ENCODE measurements at places on chromosomes 1 and 21.

GRCh38 chr21:43971201-43971991 is 40.7 kb upstream of the TRAPPC10 start:
- no peak for DNase-seq

DNA sequence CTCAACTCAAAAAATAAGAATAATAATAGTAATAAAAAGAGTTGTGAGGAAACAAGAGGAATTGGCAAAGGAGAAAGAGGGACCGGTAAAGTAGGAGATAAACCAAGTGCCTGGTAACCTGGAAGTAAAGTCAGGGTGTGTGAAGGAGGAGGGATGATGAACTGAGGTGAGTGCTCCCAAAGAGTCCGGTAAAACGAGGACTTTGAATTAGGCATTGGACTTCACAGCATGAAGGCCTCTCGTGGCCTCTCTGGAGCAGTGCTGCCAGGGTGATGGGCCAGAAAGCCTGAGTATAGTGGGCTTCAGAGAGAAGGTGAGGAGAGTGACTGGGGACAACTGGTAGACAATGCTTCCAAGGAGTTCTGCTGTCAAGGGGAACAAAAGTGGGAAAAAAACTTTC is 17.6 kb downstream of the RPL11 start:
- DNase-seq: no peak

- no peak for DNase-seq
These were observed 4.2 kb downstream of the SCNN1D start for GRCh38 chr1:1284221-1285101.

- DNase-seq: no peak
These were observed 13.1 kb downstream of the IQGAP3 start for GRCh38 chr1:156559086-156559796.

DNA sequence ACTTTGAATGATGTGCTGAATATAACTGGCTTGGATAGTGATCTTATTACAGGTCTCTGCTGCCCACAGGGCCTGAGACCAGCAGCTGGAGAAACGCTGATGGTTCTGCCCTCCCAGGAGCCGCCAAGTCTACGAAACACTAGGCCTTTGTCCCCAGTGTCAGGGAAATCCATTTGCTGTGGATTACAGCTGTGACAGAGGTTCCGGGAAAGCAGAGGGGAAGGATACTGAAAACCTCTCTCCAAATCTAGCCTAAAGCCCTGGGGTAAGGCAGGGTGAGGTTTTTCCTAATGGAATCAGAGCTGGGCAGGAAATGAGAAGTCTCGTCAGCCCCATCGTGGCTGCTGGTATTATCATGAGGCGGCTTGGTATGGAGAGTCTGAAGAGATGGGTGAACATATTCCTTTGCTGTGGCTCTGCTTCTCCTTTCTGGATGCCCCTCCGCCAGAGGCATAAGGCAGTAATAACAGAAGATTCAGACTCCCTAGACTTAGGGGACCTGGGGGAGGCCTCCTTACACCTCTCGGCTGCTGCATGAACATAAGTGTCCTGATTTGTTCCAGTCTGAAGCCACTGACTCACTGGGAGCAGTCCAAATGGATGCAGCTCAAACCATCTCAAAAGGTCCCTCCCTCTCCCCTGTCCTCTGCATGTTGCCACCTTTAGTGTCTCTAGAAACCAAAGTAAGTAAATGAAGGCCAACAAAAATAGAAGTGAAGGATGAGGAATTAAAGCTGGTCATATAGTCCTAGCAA is 48.1 kb downstream of the PHC2 start:
- no peak for DNase-seq

- no peak for DNase-seq
These were observed 128.2 kb upstream of the HOOK1 start for GRCh38 chr1:59686574-59686973.

- DNase-seq: no peak
These were observed 3.3 kb downstream of the C21orf58 start for GRCh38 chr21:46320331-46320801.

DNA sequence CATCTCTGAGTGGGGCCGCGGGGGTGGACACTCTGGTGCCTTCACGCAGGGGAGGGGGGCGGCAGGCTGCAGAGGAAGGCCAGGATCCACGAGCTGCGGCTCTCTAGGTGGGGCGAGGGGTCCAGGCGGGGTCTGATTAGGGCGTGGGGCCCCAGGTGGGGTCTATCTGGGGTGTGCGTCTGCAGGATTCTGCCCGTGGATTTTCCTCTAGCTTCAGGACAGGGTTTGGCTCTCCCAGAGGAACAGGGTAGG is 6.3 kb downstream of the JMJD4 start:
- no peak for DNase-seq

DNA sequence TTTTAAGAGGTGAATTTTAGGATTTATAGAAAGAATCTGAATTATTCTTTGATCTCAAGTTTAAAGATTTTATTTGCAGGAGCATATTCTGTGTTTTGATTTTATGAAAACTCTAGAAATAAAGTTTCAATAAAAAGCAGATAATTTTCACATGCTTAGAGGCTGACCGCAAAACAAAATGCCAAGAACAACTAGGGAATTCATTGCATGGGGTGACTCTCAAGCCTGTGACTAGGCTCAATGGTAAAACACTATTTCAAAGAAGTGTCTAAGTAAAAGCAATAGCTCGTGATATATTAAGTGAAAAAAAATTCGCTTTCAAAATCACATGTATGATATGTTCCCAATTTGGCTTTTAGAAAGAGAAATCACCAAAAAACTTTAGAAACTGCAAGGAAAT is 49.6 kb downstream of the RPL5 start:
- no peak for DNase-seq

DNA sequence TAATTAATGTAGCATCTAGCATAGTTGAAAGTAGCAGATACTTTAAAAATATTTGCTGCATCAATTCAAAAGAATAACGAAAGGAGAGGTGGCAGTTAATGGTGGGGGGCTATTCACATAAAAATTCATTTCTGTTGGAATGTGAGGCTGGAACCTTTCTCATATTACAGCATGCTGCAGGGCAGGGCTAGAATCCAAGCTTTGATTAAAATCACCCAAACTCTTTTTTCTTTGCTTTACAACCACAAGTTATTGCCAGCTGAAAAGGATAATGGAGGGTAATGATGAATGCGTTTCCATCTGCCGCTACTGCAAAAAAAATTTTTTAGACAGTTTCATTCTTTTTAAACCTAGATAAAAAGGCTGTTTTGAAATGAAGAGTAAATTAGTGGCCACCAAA is 9.8 kb downstream of the DISP1 start:
- DNase-seq: no peak

Measured in GM12864 (cell line).